ENCODE measurements at places on chromosomes 16 and 17.
A peak's percentile ranks its signal among the peaks of the same experiment; 100 is the strongest.

DNA sequence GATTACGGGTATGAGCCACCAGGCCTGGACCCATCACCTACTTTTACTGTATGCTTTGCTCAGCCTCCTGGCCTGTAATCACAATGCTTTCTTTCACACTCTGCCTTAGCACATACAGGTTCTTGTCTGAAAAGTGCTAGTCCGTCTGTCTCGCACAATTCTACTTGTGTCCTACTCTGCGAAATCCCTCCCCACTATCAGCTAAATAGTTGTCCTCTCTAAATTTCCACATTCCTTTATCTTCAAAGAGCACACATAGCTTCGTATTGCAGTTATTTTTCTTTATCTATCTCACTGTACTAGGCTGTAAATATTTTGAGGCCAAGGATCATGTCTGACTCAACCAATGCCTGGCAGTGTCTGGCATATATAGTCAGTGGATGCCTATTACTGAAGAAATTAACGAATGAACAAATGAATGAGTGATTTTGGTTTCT is 38.5 kb upstream of the ETV4 start:
- no peak for DNase-seq

- no peak for DNase-seq
Measured at GRCh38 chr17:44757045-44757917, 1.5 kb upstream of the ADAM11 start.

DNA sequence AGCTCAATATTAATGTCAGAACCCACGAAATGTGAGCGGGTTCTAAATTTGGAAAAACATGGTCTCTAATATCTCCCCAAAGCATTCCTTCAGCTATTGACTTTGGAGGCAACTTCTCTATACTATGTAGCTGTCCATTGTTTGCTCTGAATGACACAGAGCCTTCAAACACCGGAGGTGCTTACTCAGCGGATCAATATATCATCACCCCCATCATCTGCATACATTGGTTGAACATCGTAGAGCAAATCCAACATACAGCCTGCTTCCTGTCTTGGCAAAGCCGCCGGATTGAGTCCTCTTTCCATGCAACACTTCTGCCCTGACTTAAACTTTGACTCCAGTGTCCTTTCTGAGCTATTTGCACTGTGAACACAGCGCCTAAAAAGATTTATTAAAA is 61.3 kb downstream of the C17orf67 start:
- DNase-seq: no peak

- DNase-seq: peak; percentile 37
Measured at GRCh38 chr16:88730632-88731607, 24.6 kb downstream of the CTU2 start.
